Motor neuron (in vitro differentiated cells): ENCODE measurements at places on chromosomes 6 and 20.

- no peak for ATAC-seq
Observed at GRCh38 chr6:133983099-133983939, 30.3 kb downstream of the TBPL1 start.

- ATAC-seq = no peak
Observed at GRCh38 chr6:142911430-142911829, 33.5 kb downstream of the HIVEP2 start.

- ATAC-seq = no peak
Observed at GRCh38 chr6:51675922-51676275, 411.5 kb downstream of the PKHD1 start.

DNA sequence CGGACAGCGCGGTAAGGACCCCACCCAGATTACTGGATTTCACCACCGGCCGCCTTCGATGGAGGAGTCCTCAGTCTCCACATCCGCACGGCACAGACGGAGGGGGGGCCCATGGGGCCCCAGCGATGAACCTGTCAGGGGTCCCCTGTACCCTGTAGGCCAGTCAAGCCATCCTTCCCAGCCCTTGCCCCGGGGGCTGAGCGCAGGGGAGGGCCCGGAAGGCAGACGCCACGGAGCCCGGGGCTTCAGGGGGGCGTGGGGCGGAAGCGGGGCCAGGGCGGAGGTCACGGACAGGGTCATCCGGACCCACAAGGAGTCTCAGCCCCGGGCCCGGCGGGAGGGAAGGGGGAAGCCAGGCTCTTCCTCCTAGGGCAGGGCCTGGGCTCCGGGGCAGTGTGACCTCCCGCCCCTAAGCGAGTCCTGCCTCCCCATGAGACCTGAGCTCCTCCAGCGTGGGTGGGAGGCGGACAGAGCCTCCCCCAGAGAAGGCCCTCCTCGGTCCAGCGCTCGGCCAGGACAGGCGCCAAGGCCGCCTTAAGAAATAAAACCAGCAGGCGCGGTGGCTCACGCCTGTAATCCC, 22.8 kb downstream of the ZBTB46 start:
- ATAC-seq = no peak

DNA sequence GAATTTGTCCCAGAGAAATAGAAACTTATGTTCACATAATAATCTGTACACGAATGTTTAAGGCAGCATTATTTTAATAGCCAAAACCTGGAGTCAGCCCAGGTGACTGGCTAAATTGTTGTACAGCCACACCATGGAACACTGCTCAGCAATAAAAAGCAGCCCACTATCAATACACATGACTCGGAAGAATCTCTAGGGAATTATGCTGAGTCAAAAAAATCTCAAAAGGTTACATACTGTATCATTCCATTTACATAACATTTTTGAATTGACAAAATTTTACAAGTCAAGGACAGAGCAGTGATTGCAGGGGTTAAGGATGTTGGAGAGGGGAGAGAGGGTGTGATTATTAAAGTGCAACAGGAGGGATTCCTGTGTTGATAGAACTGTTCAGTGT, 163.4 kb downstream of the UBE3D start:
- no peak for ATAC-seq

DNA sequence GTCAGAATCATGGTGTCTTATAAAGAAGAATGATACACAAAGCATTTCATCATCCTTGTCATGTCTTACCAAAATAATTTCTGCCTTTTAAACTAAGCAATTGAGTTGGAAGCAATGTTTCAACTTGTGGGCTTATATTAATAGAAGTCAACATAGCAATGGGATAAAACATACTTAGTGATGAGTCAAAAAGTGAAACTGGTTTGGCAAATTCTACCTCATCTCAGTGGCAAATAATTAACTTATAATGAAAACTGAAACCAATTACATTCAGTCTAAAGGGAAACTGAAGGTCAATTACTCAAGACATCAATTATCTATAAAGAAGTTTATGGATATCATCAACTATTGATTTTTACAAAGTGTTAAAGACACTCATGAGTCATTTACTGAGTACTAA, 463.8 kb downstream of the BMP2 start:
- ATAC-seq = no peak

- ATAC-seq = no peak
Observed at GRCh38 chr20:60090631-60091030, 132.4 kb downstream of the CDH26 start.

- peak; percentile 94 for ATAC-seq
Observed at GRCh38 chr6:42304053-42304712, 86.5 kb upstream of the MRPS10 start.

DNA sequence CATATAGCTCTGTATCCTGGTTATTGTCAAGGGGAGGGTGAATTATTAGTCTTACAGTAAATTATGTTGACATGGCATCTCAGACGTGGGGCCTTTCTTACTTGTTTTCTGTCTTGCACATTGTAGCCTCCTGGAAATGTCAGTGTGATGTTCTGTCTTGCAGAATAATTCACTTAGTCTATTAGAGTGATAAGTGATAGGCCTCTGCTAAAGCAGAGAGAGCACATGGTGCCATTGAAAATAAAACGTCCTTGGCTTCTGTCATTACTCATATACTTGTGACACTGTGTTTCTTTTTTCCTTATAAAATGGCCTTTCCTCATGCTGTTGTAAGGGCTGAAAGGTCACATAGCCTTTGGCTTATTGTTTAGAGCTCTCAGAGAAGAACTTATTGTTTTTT, 531.0 kb downstream of the EPM2A start:
- no peak for ATAC-seq

DNA sequence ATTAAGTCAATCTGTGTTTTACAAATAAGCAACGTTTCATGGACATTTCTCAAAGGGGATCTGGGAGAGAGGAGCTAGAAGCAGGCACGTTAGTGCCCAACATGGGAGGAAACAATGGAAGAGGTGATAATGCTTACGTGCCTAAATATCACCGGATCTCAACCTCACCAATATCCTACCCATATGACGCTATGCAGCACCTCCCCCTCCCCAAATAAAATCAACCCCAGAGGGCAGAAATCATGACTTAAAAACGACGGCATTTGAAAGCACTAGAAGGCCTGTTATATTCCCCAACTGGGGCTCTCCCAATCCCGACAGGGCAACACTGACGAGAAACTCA, 425 bp downstream of the HBS1L start:
- no peak for ATAC-seq

DNA sequence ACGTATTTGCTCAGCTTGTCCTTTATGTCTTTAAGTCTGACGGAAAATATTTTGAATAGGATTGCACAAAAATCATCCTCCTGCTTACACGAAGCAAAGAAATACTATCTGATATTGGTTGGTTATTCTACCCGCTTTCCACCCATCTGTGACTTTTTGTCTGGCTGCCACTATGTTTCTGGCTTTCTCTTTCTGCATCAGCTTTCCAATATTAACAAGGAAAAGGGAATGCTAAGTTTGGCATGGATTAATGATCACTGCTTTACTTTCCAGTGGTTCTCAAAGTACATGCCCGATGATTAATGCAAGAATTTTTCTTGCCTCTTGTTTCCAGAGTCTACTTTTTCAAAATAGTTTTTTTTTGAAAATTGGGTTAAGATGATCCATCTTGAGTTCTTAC, 57.0 kb downstream of the RNF144B start:
- ATAC-seq = no peak

DNA sequence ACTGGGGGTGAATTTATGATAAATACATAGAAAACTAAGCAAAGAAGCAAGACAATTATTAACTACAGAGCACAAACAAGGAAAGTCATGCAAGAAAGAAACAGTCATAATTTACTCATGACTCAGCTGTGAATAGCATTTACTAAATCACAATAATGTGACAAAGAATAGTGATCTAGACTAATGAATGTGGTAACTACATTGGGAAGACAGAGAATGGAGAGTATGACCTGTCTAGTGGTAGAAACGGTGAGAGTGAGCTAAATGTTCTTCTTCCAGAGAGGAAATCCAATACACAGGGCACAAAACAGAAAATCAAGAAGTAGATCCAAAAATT, 153.5 kb upstream of the DST start:
- peak; percentile 41 for ATAC-seq

GRCh38 chr6:158538741-158539140, 21.1 kb upstream of the TMEM181 start:
- no peak for ATAC-seq

GRCh38 chr6:32047084-32047478, 8.9 kb downstream of the CYP21A2 start:
- ATAC-seq = peak; percentile 48

DNA sequence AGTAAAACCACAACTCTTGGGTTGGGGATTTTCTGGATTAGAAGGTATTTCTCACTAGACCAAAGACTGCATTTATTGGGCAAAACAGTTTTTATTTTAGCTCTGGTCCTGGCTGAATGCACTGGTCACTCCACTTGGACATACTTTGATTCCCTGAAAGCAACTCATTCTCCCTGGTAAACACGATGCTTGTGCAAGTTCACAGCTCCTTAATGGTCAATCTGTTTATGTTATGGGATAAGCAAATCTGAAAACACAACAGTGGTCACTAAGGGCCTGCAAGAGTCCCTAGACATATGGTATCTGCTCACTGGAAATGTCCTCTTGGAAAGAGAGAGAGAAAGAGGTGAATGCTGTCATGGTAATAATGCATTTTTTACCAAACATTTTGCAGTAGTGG, 559.8 kb downstream of the CDH26 start:
- no peak for ATAC-seq

- ATAC-seq = no peak
Observed at GRCh38 chr20:62759981-62760431, 36.3 kb upstream of the MRGBP start.

GRCh38 chr6:79180052-79180451, 54.4 kb downstream of the HMGN3 start:
- ATAC-seq = no peak

DNA sequence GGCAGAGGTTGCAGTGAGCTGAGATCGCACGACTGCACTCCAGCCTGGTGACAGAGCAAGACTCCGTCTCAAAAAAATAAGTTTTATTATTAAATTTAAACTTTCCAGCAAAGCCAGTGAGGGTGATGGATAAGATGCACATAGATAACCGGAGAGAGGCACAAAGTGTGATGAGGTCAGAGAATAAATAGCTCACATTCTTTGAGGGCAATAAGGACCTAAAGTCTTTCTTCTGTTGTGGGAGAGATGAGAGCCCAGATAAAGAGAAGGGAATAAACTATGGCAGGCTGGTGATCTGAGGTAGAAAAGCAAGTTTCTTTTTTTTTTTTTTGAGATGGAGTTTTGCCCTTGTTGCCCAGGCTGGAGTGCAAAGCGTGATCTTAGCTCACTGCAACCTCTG, 20.6 kb upstream of the EZR start:
- no peak for ATAC-seq

DNA sequence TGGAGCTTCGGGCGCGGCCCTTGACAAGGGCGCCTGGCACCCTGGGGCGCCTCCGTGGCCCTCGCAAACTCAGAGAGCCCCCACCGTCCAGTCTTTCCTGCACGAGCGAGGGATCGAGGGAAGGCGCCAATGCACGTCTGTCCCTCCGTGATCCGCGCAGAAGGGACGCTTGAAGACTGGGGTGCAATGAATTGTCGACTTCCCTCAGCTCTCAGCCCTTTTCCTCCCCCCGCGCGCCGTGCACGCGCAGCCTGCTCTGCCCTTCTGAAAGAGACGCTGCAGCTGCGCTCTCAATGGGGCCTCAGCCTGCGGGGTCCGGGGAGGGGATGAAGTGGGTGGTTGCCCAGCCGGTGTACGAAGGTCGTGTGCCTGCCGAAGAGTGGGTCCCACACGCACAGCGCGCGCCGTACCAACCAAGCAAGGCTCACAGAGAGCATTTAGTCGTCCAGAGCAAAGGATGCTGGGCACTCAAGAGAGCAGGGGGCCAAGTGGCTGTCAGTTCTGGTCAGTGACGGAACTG, 5.5 kb upstream of the SOX4 start:
- ATAC-seq = peak; percentile 50

DNA sequence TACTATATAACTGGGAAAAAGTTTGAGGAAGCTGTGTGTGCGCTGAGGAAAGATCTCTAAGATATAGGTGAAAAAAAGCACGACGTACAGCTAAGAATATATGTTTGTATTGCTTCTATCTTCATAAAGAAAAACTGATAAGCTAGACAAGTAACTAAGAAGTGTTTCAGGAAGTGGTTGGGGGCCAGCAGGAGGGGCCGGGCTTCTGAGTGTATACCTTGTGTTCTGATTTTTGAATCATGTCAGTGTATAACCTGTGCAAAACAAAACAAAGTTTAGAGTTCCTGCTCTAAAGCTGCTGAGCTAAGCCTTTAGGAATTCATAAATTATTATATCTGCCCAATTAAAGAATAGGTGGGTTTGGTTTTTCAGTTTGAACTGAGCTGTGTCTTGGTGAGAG, 7.9 kb upstream of the OSER1 start:
- no peak for ATAC-seq

DNA sequence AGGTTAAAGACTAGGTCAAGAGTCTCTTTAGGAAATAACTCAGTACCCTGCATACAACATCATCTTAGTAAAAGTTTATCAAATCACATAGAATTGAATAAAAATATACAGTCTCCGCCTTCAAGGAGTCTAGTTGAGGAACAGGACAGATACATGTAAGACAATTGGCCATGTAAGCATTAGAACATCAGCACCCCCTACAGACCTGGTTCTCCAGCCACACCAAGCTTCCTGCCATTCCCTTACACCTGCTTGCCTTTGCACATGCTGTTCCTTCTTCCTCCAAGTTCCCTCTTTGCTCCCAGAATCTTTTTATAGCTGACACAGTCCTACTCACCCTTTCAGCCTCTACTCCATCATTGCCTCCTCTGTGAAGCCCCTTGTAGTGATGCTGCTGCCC, 187.8 kb upstream of the LRFN2 start:
- ATAC-seq = no peak

DNA sequence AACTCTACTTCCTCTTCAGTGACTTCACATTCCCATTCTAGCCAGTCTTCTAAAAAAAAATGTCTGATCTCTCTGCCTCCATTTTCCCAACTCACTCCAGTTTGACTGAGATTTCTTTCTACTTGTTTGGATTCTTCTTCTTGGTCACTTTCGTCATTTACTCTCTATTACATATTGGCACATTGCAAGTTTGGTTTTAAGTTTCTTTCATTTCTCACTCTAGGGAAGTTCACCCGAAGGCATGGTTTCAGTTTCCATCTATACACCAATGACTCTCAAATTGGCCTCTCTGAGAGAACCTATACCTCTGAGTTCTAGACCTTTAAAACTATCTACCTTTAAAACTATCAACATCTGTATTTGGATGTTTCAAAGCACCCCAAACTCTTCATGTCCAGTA, 51.3 kb downstream of the CD109 start:
- ATAC-seq = no peak
